ENCODE measurements at places on chromosomes 13 and 19.

GRCh38 chr13:85332615-85333014, 466.6 kb downstream of the SLITRK6 start:
- DNase-seq, result no peak

GRCh38 chr19:41957161-41957837, 1.8 kb downstream of the RABAC1 start:
- DNase-seq, result no peak

DNA sequence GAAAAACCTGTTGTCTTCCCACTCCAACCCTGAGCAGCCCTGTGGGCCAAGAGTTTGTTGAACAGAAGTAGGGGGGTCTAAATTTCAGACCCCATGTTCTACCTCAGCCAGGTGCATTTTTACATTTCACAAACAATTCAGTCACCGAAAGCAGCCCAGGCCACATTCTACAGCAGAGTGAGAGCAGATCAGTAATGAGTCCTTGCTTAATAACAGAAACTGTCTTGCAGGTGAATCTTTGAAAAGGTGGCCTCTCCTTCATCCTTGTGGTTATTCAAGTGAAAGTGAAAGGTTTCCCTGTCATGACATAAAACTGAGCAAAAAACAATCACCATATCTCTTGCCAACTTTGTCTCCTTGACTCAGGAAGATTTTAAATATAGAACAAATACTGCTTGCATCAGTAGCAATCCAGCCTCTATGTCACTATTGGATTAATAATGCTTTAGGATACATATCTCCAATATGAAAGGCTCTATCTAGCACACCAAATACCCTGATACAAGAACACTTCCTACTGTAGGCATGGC, 670.2 kb downstream of the DIAPH3 start:
- DNase-seq, result no peak

DNA sequence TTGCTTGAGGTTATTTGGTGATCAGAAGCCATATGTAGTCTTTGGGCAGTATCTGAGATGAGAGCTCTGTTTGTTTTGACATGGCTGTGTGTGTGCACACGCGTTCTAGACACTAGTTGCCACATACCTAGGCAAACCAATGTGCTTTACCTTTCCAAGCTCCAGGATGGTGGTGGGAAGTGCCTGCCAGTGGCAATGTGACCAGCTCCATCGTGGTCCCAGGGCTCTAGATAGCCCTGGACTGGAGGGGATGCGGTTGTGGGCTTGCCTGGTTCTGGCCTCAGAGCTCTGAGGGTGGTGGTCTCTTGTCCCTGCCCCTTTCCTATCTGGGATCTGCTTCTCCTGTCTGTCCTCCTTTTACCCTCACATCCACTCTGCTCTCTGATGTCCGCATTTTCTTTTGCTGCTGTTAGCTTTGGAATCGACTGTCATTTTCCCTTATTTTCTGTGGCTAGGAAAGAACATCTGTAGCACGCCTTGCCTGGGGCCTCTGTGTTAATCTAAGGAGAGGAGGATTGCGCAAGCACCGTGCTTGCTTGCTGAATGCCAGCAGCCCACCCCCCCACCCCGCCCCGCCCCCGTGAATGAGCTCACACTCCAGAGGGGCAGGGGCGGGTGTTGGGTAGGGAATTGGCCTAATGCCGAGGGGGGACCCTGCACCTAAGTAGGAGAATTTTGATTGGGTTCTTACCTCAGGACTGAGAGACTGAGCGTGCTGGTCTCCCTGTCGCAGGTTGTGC, 89.5 kb downstream of the ARHGEF7 start:
- DNase-seq, result no peak

DNA sequence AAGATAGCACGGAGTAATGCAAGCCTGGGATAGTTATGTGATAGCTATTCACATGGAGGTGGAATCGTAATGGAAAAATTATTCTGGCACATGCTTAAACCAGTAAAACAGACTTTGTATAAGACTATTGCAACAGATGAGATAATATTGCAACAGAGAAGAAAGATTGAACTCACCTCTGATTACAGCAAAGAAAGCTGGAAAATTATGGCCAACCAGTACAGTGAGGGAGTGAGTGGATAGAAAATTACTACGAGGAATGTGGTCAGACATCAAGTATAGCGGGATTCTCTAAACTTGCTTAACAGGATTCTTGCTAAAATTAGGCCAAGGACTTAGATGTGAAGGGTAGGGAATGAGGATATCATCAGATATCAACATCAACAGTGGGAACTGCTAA, 397.6 kb upstream of the KLHL1 start:
- DNase-seq, result no peak

Measured in hypothalamus (tissue), 51 donors.